ENCODE measurements at places on chromosomes 12 and 14. TPM values are rescaled to one million over a fixed set of nuclear protein-coding genes. Genes with fewer than 3 reads are reported as not detected.

BIN2 gene
- total RNA-seq = 211 TPM

TMEM117 gene
- total RNA-seq = 4.9 TPM

TMPRSS12 gene
- total RNA-seq = not detected

C1S gene
- total RNA-seq = 0.84 TPM

LMNTD1 gene
- not detected for total RNA-seq

All from mononuclear cell (primary cell).